CD4-positive, alpha-beta T cell treated with Interleukin-1 beta for 1 hour (primary cell): ENCODE measurements at places on chromosomes 7 and 10.

- no peak for DNase-seq
Measured at GRCh38 chr7:41731493-41732435, 28.9 kb upstream of the INHBA start.

DNA sequence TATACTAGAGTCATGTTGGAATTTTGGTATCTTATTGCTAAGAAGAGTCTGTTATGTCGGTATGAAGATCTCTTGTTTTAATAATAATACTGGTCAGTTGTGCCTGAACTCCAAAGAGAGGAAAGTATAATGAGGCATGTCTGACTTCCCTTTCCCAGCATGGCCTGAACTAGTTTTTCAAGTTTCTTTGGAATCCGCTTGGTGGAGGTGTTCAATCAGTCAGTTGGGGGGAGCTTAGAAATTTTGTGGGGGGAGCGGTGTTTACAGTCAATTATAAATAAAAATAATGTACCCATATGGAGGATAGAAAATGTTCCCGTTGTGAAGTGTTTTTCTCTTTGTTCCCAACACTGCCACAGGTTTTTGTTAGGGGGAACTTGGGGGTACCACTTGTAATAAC is 1.5 kb upstream of the TRDMT1 start:
- DNase-seq, result no peak

- DNase-seq, result no peak
Measured at GRCh38 chr7:151542606-151543130, 23.0 kb upstream of the RHEB start.

DNA sequence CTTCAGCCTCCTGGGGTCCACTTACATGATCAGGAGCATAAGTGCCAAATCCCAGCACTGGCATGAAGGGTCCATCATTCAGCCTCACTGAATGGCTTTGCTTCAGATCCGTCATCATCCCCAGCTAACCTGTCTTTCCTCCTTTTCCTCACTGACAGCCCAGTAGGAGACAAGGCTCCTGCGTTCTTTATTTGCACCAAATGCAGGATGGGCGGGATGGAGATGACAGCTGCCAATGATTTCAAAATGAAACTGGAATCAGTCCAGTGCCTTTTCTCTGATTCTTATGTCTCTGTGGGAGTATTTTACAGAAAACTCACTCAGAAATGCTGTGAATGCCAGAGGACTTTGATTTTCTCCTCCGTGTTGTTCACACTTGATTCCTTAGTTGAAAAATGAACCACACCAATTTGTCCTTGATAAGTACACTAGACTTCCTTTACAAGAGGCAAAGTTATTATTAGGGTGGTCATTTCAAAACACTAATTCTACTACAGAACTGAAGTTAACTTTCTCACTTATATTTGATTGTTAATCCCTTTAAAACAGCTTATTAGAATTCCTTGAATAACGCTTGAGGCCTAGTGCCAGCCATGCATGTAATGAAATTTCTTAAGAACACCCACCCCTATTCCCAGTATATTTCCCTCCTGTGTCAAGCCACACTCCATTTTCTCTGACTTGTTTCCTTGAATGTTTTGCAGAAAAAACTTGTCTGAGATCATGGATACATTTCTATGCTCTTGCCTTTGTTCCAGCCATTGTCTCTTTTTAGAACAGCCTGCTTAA is at the start of gene AKR1C8:
Gene AKR1C8, minus strand, starts transcription at position 164 of the 789 bp plus-strand sequence. Its CDS starts 46 bp downstream, at position 118.
- no peak for DNase-seq

DNA sequence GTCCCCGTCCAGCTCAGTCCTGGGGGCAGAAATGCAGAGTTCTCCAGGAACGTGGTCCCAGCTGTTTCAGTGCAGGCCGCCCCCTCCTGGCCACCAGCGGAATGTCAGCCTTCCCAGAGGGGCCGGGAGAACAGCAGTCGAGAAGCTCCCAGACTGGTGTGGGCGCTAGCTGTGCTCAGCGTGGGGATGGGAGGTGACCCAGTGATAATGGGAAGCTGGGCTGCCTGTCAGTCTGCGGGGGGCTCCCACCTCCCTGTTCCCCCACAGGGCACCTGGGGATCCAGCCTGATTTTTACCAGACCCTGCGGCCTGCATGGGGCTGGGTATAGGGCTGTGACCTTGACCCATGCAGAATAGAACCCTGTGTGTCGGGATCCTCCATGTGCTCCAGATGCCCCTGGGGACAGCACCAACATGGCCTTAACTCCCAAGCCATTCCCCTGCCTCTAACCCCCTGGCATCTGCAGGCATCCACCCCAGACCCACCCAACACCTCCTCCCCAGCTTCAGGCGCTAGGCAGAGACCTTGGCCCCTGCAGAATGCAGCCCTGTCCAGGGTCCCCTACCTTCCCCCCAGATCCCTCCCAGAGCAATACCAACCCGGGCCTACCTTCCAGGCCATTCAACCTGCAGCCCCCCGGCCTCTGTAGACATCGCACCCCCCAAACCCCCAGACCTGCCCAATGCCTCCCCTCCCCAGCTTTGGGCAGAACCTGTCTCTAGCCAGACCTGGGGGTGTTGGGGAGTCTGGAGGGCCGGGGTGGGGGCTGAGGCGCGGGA is 880 bp upstream of the ELN start:
- DNase-seq, result peak; percentile 49

DNA sequence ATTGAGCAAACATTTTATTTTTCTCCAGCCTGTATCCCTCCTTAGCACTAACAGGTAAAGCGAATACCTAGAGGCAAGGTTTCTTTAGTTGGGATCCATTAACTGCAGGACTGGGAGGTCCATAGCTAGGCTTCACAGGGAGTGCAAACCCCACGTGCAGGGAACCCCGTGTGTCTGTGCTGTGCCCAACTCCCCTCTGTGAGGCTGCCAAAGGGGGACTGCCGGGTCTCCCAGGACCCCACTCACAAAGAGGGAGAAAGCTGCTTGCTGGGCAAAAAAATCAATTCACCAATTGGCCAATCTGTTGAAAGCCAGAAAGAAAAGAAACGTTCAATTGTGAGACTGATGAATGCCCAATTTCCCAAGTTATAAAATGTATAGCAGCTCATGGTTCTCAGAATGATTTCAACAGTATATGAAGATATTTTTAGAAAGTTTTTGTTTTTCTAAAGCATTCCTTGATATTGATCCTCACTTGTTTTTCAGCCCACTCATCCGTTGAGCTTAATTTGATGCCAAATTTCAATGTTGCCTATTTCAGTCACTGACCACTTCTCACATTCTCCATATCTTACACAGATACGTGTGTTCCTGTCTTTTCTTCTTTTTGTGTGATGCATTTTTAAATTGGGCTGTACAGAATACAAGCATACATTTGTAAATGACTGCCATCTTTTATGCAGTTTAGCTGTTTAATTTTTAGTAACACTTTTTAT is 202.7 kb upstream of the PRSS58 start:
- no peak for DNase-seq

- peak; percentile 98 for DNase-seq
Measured at GRCh38 chr7:151013733-151014497, 10.4 kb downstream of the ATG9B start.

- DNase-seq, result no peak
Measured at GRCh38 chr10:74863551-74863950, 37.2 kb downstream of the KAT6B start.

GRCh38 chr10:24393201-24393600 is 184.3 kb downstream of the KIAA1217 start:
- DNase-seq, result no peak

GRCh38 chr10:30186371-30186875 is 127.0 kb upstream of the JCAD start:
- no peak for DNase-seq

DNA sequence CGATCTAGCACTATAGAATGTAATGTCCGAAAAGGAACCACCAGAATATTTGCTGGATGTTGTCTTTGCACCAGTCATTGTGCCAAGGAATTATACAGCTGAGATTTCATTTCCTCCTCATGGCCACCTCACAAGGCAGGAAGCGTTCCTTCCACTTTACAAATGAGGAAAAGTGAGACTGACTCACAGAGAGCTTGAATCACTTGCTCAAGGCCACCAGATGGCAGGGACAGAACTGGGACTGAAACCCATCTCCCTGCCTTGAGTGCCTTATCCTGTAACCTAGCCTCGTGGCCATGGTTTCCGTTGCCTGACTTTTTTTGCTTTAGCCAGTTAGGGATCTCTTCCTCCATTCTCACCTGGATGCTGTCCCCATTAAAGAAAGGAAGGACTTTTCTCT is 44.7 kb upstream of the PDZD8 start:
- DNase-seq, result no peak
